ENCODE measurements at places on chromosomes 5 and 9.

DNA sequence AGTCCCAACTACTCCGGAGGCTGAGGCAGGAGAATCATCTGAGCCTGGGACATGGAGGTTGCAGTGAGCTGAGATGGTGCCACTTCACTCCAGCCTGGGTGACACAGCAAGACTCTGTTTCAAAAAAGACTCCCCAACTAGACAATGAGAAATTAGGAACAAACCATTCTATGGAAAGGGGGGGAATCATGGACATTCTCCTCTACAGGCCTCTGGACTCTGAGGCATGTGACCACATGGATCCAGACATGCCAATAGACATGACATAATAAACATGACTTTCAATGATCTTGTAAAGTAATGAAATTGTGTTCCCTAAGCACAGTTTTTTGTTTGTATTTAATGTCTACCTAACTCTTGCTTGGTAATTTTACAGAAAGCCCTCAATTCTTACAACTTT lies 8.8 kb downstream of the HOMER1 start:
- no peak for DNase-seq

- DNase-seq: no peak
Measured at GRCh38 chr9:72680593-72681282, 159.3 kb downstream of the TMC1 start.

- no peak for DNase-seq
Measured at GRCh38 chr9:72022841-72023240, 37.6 kb downstream of the C9orf57 start.

GRCh38 chr5:72372331-72372730 lies 52.2 kb downstream of the PTCD2 start:
- no peak for DNase-seq

DNA sequence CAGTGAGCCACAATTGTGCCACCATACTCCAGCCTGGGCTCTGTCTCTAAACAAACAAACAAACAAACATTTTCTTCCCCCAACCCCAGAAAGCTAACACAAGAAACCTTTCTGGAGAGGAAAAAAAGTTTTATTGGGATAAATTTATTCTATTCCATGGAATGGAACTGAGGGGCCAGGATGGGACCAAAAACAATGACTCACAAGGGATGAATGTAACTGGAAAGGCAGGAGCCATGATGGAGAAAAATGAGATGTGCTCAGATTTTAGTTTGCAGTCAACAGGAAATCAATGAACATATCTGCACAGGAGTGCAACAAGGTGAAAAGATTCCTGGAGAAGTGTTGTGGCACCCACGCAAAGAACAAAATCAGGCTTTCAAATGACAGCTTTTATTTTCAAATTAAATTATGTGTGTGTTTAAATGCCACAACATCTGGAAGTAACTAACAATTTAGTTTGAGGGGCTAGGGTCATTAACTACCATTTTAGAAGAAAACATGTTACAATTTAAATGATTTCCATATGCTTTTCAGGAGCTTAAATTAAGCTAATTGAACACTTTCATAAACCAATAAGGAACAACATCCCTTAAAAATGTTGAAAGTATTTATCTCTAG lies 208.6 kb downstream of the TSSK1B start:
- DNase-seq: no peak
